ENCODE measurements at places on chromosomes 13 and 19.

DNA sequence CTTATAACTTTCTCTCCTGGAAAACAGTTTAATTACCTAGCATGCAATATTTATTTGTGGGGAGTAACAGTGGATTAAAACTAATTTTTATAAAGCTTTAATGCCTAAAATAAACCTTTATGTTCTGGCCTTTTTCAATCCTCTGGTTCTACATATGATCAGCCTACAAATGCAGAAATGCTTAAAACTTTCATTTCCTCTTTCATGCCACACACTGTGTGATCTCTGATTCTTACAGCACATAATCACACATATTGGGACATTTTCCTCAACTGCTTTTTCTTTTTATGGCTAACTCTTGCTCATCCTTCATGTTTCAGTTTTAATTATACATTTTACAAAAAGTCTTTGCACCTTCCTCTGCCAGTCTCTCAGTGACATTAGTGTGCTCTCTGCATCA, 910.8 kb upstream of the SLITRK6 start:
- no peak for DNase-seq

DNA sequence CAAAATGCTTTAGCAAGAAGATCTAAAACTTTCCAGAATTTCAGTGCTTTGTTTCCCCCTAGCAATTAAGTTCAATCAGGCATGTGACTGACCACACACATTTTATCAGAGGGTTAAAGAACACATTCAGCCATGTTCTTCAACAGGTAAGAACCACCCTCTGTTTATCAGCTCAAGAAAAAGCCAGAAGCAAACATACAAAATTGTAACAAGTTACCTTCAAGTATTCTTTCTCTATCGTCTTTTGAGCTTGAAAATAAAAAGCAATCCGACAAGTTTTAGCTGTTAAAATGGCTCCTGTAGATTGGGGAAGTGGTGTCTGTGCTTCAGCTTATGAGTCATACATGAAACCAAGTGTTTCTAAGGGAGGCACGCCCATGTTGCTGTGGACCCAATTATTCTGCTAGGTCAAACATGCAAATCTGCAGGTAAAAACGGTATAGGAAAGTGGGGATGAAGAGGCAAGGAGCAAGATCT, at the start of gene ELF1:
ELF1 (minus strand) TSS at position 306 of the 477 bp plus-strand sequence. CDS start 37,262 bp downstream, outside the sequence.
- no peak for DNase-seq

DNA sequence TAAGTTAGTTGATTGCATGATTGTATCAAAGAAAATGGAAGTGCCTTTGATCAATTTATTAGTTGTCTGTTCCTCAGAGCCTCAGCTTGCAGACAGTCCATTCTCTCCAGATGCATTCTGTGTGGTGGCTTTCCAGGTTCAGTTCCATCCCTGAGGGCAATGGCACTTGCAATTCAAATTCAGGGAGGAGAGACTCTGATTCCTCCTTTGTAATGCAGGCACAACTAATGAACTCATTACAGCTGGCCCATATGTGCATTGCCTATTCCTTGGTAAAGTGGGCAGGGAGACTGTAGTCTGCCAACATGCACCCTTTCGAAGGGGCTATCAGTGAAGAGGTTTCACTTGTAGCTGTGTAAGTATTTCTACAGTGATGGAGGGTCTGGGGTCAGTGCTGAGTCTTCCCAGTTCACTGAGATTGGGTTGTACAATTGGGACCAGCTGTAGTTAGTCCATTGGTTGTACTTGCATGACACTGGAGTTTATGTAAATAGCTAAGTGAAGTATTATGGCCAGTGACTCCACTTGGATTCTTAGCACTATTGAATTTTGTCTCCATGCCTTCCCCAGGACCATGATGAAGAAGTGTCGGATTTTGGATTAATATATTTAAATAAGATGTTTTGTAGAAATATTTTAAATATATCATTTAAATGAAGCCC, 401.7 kb downstream of the GPC6 start:
- no peak for DNase-seq

DNA sequence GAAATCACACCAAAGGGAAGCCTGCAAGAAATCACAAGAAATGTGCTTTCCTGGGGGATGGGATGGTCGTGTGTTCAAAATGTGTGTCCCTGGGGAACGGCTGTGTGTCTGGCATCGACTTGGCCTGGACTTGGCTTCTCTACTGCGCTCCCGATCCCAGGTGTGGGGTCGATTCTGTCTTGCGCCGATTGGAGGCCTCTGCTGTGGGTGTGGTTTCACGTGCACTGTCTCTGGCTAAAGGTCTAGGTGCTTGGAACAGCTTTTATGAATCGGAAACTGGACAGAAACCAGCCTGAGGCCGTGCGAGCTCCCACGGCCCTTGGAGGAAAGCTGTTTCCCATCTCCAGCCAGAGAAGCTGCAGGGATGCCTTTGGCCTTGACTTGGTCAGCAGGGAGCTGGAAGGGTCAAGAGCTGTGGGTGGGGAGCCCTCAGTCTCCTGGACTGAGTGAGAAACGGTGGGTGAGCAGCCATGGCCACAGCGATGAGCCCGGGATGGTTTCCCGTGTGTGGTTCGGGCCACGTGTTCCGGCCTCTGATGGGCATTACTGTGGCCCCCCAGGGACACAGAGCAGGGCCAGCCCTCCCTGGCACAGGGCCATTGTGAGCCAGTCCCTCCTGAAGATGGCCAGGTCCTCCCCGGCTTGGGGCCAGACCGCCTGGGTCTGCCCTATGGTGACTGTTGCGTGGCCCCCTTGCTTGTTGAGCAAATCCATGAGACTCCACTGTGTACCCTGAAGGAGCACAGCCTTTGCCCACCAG, 29.7 kb downstream of the MCF2L start:
- no peak for DNase-seq

DNA sequence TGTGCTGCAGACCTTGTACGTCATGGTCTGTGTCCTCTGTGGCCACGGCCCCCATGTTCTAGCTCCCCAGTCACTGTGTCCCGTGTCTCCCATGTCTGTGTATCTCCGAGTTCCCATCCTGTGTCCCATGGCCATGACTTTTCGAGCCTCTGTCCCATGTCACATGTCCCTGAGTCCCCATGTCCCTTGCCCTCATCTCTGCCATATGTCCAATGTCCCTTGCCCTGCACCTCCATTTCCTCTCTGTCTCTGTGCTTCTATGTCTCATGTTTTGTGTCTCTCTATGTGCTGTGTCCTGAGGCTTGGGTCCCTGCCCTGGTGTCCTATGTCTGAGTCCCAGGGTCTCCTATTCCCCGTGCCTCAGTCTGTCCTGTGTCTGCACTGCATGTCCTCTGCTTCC, 2.0 kb downstream of the ATP4A start:
- no peak for DNase-seq

- DNase-seq: no peak
Measured at GRCh38 chr13:56720841-56721240, 419.9 kb upstream of the PRR20A start.

- DNase-seq: no peak
Measured at GRCh38 chr19:4914736-4915501, 5.6 kb downstream of the UHRF1 start.
